ENCODE measurements at places on chromosomes 1 and 21.

DNA sequence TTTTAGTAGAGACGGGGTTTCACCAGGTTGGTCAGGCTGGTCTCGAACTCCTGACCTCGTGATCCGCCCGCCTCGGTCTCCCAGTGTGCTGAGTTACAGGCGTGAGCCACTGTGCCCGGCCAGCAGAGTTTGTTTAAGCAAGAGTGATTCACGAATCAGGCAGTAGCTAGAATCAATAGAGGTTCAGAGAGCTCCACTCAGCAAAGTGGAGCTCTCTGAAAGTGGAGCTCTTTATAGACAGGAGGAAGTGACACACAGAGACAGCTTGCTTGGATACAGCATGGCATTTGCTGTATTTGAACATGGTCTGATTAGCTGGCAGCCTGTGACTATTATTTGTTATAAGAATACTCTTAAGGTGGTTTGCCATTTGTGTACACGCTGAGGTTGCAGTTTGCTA lies 27.1 kb upstream of the CD34 start:
- DNase-seq = no peak

DNA sequence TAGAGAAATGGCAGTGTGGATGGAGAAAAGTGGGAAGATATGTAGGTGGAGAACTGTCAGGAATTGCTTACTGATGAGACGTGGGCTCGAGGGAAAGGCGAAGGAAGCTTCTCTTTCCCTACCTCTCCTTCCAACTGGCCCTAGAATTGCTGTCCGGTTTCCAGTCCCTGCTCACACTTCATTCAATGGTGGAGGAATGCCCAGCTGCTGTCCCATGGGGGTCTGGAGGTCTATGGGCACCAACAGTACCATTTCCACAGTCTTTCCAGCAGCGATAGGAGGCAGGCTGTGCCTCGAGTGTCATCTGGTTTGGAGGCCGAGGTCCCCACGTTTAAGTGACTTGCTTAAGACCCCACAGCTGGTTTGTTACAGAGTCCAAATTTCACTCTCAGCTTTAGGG lies 31.5 kb upstream of the CD1D start:
- no peak for DNase-seq

GRCh38 chr1:8962812-8963530 lies 17.3 kb downstream of the CA6 start:
- peak; percentile 23 for DNase-seq

GRCh38 chr1:221442056-221442455 lies 299.8 kb downstream of the DUSP10 start:
- no peak for DNase-seq

- no peak for DNase-seq
Observed at GRCh38 chr1:63405021-63405420, 37.6 kb downstream of the ALG6 start.

- no peak for DNase-seq
Observed at GRCh38 chr1:16122350-16122881, 33.5 kb downstream of the EPHA2 start.

- DNase-seq = no peak
Observed at GRCh38 chr21:36254106-36254941, 65.7 kb upstream of the MORC3 start.

DNA sequence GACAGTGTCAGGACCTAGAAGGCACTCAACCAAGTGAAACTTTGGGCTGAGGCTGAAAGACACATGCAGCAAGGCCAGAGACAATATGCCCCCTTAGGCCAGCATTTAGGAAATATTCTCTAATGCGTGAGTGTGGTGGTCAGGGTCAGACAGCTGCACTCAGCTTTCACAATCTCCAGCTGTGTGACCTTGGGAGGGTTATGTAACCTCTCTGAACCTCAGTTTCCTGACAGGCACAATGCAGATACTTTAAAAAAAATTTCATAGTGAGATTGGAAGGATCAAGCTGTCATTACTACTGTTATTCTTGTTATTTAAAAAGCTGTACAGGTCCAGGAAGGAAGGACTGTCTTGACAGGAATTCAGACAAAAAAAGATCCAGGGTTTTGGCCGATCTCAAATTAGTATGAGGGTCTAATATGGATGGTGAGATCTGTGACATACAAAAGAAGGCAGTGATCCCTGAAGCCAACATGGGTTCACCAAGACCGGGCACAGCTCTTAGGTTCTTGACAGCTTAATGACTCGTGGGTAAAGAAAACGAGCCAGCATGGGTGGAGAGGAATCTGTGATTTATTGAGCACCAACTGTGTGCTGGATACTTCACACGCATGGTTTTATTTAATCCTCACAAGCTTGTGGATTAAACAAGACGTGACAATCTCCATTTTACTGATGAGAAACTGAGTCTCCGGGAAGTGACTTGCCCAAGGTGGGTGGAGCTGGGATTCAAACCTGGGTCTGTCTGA lies 54.6 kb upstream of the POU3F1 start:
- no peak for DNase-seq

DNA sequence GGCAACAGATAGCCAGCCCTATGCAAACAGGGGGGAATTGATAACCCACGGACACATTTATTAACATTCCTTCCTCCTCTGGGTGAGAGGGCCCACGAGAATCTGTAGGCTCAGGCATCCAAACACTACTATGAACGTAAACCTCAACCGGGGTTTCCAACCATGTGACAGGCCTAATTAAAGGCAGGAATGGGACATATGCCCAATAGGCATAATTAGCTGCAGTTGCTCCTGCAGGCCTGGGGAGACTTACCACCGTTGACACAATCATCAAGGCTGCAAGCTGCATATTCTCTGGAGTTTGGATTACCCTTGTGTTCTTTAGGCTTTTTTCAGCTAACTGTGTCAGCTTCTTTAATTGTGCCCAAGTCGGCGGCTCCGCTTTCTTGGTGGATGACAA lies 22.2 kb upstream of the GBP1 start:
- DNase-seq = no peak

GRCh38 chr1:13950637-13951036 lies 250.6 kb downstream of the PRDM2 start:
- no peak for DNase-seq

DNA sequence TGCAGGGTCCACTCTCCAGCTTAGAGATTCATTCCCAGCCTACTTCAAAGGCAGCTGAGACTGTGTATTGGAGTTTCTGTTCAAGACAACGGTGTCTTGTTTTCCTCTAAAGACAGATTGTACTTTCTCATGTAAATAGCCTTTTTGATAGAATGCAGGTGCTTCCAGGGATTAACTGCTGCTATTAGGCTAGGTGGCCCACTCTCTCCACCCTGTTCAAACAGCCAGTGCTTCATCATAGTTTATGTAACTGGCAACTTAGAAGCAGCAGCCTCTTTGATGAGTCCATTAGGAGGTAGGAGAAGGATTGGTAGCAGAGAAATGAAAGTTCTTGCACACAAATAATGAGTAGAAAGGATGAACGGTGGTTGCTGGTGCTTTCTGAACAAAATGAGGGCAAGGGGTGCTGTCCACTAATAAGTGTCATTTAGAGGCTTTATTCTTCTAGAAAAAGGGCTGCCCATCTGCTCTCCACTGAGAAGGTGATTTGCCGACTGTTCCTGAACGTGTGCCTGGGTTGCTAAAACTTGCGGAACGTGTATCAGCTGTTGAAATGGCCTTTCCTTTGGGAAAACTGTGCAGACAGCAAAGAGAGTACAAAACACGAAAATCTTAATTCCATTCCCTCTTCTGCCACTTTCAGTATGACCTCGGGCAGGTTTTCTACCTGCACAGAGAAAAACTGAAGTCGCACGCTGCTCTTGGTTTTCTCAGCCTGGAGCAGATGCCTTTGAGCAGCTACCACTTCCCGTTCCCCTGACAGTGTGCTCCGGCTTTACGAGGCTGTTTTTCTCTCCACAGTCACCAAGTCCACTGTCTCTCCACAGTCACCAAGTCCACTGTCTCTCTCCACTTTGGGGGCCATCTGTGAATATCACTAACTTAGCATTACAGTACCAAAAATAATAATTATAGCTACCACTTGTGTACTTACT lies 228.9 kb downstream of the KIF26B start:
- no peak for DNase-seq

DNA sequence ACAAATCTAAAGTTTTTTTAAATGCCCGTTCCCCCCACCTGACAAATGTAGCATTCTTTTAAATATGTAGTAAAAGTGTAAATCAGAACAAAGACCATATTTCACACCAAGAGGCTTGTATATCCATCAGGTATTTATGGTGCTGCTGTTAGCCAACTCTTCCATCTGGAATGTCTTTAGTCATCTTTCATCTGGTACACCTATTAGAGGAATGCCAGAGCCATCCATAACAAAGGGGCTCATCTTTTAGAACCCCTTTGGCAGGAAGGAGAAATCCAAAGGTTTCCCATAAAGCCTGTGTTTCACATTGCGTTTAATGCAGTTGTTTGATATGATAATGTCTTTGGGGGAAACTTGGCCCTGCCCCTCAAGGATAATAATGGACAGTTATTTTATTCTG lies 79.3 kb upstream of the C1orf87 start:
- no peak for DNase-seq

- DNase-seq = no peak
Observed at GRCh38 chr1:77888781-77889642, 588 bp downstream of the NEXN start.

DNA sequence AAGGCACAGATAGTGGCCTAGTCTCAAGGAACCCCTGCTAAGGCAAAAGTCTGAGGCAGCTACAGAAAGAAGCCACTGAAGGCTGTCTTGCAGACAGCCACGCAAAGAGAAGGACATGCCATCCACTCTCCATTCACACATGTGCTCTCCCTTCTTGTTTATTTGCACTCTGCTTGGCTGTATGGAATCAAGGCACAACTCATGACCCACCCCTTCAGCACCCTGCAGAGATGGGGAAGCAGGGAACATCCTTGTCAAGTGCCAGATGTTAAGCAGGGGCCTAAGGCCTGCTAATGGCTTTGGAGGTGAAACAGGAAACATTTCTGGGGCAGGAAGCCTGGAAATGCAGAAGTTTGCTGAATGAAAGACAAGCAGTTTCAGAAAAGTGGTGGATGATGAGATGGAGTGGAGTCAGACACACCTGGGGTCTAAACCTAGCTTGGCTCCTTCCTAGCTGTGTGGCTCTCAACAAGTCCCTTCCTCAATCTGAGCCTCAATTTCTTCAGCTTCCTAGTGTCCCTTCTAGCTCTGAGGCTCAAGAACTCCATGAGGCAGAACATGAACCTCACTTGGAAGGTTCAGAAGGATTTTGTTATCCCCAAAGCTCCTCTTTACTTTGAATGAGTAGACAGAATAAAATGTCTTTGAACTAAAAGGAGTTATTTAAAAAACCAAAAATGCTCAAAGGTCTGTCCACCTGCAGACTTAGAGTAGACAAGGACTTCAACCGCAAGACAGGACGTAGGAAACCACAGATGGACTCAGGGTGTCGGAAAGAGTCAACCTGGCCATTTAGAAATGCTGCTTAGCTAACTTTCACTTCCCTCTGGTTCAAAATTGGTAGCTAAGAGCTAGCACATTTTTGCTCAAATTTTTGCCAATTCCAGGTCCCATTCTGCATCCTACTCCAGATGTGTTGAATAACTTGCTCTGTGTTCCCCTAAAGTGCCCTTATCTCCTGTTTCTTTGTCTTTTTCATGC lies 283.1 kb downstream of the PLPP3 start:
- DNase-seq = no peak

GRCh38 chr1:4132352-4133296 lies 232.6 kb upstream of the C1orf174 start:
- DNase-seq = no peak

GRCh38 chr21:33029975-33030461 lies 4.3 kb downstream of the OLIG2 start:
- DNase-seq = no peak

DNA sequence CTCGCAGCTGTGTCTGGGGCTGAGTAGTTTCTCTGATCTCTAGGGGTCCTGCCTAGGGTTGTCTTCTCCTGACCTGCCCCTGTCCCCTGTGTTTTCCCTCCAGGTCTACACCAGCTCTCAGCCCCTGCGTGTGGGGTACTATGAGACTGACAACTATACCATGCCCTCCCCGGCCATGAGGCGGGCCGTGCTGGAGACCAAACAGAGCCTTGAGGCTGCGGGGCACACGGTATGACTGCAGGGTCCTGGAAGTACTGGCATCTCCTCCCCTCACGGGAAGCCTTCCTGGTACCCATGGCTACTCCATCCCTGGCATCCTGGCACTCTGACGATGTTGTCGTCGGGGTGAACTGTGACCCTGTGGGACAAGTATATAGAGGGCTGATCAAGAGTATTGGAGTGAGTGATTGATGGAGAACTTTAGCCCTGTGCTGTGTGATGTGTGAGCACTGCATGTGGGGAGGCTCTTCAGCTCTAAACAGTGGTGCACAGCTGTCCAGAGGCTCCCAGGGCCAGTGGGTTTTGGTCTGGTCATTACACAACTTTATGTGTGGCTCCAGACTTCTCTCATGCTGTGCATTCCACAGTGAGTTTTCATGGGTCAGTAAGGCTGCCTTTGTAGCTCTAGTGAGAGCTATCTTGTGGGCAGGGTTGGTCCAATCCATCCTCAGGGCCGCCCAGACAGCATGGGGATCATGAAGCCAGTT lies 14.4 kb downstream of the FAAH start:
- DNase-seq = no peak

DNA sequence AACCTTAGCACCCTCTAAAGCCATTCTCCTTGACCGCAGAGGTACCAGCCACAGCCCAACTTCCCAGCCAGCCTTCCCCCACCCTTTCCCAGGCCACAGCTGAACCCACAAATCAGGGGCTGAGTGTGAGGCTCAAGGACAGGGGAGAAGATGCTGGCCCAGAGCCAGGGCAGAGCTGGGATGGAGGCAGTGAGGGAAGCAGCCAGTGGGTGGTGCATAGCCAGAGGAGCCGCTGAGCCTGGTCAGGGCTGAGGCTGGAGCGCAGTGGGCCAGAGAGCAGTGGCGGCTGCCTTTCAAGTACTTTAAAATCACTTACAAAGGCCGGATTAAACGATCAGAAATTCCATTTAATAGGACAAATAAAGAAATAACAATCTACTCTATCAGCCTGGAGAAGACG lies 36.3 kb downstream of the DMAP1 start:
- DNase-seq = no peak

DNA sequence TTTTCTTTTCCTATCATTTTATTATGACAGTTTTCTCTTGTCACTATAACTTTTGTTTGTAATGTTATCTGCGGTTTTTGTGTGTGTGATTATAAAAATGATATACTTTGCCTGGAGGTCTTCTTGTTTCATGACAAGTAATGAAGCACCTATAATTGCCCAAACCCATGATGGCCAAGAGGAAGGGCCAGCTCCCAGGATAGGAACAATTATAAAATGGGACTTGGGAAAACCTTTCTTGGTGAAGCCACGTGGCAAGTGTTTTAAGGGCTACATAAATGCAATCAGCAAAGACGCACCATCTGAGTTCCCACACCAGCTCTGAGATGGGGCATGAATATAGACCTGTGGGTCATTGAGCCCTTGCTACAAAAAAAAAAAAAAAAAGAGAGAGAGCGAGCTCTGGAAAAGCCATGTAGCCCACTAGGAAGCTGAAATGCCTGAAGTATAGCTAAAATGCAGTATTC lies 462.6 kb upstream of the RUNX1 start:
- DNase-seq = no peak

GRCh38 chr1:84402060-84402459 lies 3.8 kb downstream of the DNASE2B start:
- no peak for DNase-seq

GRCh38 chr1:154837034-154837671 lies 32.9 kb downstream of the KCNN3 start:
- DNase-seq = no peak

GRCh38 chr1:33346927-33347649 lies 26.2 kb upstream of the A3GALT2 start:
- DNase-seq = no peak

Measured in activated CD8-positive, alpha-beta memory T cell treated with anti-CD3 and anti-CD28 coated beads for 1 hour (primary cell).